ENCODE measurements at places on chromosomes 5 and 9.
A peak's percentile ranks its signal among the peaks of the same experiment; 100 is the strongest.

DNA sequence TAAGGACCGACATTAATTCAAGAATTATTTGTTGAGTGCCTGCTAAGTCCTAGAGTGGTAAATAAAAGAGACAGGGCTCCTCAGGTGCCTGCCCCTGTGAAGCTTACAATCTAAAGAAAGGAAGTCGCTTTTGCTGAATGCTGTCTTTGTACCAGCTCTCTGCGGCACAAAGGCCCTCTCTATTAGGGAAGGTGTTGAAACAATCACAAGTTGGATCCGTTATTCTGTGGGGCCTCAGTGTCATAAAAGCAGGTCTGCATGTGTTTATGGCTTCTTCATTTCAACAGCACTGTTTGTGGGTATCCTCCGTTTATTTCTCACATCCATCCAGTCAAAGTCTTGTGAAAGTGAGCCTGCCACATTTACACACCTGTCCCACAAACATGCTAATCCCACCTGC lies 7.0 kb upstream of the MVB12B start:
- DNase-seq = no peak

DNA sequence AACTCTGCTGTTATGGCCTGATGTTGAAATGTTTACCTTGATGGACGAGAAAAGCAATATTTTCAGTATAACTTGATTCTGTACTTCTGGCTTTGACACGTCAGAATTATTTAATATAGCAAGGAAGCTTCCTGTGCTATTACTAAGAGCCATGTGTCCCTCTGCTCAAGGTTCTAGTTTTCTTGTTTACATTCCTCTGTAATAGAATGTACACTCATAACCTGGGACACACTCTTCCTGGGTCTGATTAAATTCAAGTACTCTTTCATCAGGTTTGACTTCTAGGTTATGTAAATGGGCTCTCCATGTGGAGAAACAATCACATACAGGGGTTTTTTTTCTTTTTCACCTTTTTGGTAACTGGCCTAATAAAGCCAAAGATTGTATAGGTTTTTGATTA lies 33.1 kb downstream of the GTF3C4 start:
- DNase-seq = no peak

DNA sequence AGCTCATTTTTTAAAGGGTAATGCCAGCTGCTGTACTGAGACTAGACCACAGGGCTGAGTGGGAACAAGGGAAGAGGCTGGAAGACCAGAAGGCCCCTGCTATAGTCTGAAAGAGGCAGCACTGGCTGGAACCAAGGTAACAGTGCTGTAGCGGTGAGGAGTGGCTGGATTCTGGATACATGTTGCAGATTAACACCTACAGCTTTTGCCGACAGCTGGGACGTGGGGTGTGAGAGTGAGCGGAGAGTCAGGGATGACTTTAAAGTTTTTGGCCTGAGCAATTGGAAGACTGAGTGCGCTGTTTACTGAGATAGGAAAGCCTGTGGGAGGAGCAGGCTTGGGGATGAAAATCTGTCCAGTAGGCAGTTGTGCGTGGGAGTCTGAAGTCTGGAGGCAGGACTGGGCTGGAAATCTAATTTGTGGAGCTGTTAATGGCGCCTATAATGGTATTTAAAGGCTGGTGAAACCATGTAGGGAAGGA lies 26.5 kb downstream of the AQP7 start:
- no peak for DNase-seq

DNA sequence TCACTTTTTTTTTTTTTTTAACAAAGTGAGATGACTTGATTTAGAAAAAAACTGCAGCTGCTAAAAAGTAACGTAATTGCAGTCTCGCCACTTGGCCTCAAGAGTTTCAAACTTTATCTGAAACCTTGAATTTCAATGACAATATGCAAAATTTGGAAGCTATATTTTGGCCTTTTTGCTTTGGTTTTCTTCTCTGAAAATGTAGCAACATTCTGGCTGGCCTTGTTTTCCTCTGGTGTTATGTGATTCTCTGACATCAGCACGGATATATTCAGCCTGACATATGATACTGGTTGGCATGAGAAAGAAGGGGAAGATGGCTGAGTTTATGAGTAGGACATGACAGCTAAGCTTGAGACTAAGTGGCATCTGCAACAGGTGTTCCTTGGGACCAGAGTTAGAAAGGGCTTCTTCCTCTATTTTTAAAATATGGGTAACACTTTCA lies 136.5 kb downstream of the MEF2C start:
- DNase-seq = no peak

GRCh38 chr9:14547245-14548060 lies 145.8 kb downstream of the ZDHHC21 start:
- DNase-seq = no peak

- DNase-seq = no peak
Observed at GRCh38 chr5:73619606-73620333, 6.2 kb upstream of the ARHGEF28 start.

DNA sequence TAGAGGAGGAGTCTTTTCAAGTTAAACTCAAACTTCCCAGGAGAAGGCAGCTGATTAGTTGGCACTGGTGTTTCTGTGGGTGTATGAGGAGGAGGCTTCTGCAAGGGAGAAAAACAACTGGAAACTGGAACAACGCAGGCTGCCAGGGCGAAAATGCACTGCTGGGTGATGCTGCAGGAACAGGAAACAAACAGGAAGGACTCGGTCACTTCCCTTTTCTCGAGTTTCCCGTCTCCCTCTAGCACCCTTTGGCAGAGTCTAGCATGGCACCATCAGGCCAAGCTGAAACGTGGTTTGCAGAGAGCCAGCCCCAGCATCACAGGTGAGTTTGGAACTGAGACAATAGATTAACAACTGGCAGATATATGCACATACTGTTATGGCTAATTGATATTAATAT lies 77.5 kb upstream of the CAST start:
- no peak for DNase-seq

- DNase-seq = no peak
Observed at GRCh38 chr5:124923131-124923530, 176.7 kb upstream of the ZNF608 start.

DNA sequence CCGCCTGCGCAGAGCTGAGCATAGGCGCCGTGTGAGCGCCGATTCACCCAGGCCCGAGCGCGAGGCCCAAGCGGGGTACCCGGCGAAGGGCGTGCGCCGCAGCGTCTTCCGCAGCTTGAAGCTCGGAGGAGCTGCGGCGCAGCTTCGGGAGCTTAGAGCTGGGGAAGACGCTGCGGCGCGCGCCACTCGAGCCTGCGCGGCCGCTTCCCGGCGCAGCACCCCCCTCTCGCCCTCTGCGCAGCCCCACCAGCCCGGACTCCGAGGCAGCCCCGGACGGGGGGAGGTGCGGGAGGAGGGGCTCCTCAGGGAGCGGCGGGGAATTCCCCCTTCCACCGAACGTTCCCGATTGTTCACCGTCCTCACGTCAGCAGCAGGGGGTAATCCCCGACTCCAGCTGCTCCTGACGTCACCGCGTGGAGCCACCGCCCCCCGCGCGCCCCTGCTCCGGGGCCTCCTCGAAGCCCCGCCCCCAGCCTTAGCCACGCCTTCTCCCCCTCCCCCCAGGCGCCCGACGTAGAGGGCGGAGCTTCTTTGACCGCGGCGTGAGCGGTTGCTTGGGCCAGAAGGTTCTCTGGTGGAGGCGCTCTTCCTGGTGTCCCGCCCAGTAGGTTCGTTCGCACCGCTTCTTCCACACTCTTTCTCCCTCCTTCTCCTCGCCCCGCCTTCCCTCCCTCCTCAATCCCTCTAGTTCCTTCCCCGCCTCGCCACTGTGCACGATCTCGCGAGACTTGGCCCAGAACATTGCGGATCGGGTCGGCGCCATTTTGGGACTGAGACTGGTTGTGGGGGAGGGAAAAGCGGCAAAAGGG lies at the start of gene GPBP1:
TSS of gene GPBP1 (plus strand) at position 741 of the 809 bp plus-strand sequence. CDS start 40,072 bp downstream, outside the sequence.
- DNase-seq = peak; percentile 99

DNA sequence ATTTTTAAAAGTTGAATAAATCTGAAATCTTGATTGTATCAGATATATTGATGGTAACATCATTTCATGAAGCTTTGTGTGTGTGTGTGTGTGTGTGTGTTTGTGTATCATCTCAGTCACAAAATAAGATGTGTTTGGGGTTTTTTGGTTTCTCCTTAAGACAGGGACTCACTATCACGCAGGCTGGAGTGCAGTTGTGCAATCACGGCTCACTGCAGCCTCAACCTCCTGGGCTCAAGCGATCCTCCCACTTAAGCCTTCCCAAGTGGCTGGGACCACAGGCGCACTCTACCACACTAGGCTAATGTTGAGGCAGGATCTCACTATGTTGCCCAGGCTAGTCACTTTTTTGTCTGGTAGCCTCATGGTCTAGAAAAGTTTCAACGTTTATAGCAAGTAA lies 83.4 kb upstream of the DMRT1 start:
- no peak for DNase-seq

DNA sequence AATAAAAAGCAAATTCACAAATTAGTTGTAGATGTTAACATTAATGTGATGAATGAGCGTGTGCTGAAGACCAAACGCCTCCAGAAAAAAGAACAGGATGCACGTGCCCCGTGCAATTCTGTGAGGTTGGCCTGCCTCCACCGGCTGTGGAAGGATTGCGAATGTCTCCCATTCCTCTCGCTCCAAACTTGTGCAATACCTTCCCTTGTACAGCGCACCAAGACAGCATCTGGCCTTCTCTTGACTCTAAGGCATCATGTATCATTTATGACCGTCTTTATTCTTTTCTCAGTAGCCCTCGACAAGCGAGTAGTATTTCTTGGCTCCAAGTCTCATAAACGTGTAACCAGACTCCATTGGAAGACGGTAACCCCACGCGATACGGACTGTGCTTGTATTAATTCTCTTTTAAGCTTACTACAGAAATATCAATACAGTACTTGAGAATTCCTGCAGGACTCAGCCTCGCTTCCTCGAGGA lies 1.5 kb upstream of the TESK1 start:
- DNase-seq = no peak

DNA sequence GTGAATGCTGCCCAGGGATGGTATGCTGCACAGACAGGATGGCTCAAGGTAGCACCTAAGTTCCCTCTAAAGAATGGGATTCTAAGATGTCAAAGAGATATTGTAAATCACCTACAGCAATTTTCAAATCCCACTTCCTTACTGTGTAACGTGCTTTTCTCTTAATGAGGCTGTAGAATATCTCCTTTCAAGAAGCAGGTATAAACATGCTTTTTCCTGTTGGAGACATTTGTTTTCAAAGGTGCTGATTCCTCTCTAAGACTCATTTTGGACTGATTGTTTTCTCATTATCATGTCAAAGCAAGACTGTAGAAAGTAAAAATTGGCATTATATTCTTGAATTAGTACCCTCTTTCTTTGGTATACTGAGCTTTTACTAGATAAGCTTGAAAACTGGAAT lies 412.6 kb upstream of the PAPPA start:
- DNase-seq = no peak

Data from T-helper 22 cell (primary cell).